ENCODE measurements at places on chromosomes 12 and 14.

- peak; percentile 24 for DNase-seq
Observed at GRCh38 chr12:98456576-98457573, 58.5 kb upstream of the TMPO start.

- DNase-seq, result no peak
Observed at GRCh38 chr12:117334855-117335587, 26.4 kb downstream of the NOS1 start.

DNA sequence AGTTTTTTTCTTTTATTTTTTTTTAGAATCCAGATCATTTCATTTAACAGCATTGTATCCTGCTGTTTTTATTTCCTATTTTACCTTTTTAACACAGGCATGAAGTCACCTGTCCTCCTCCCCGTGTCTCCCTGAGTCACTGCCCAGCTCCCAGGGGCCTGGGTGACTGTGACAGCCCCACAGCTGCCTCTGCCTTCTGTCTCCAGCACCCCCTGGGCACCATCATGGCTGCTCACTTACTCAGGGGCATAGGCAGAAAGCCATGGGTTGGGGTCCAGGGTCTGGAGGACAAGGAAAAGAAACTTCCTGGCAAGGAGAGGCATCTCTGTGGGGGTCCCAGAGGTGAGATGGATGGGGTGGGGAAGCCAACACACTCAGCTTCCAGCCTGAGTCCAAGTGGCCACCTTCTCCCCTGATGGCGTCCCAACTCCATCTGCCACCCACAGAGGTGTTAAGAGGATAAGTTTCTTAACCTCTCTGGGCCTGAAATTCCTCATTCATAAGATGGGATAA, 25.3 kb downstream of the TMEM63C start:
- DNase-seq, result no peak

DNA sequence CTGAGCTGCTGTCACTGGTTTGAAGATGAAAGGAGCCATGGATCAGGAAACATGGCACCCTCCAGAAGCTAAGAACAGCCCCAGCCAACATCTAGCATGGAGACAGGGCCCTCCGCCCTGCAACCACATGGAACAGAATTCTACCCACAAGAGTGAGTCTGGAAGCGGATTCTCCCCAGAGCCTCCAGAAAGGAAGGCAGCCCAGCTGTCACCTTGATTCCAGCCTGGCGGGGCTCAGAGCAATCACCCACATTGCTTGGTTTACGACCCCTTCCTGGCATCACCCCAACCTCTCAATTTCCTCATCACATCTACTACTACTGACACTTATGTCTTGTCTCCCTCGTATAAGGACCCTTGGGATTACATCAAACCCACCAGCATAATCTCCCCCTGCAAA, 38.5 kb downstream of the OAS2 start:
- no peak for DNase-seq

- DNase-seq, result no peak
Observed at GRCh38 chr12:38872156-38872555, 33.2 kb downstream of the CPNE8 start.

DNA sequence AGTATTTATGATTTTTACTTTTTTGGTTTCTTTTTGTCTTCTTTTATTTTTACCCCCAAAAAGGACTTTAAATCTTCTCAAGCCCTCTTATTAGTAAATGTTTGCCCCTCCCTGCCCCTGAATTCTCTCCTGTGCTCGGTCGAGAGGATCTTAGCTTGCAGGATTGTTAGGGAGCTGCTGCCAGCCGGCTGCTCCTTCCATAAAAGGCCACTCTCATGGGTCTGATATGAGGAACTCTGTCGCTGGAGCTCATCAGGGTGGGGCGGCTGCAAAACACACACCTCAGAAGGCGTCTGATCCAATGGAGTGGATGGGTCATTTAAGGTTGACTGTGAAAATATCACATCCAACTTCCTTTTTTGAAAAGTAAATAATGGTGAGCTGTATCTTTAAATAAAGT, 8.5 kb downstream of the LTBR start:
- peak; percentile 94 for DNase-seq

GRCh38 chr12:10849425-10849878, at the start of gene PRR4:
Gene PRR4, minus strand, starts transcription at chr12:10849475. Its CDS starts 38 bp downstream, at chr12:10849437.
- no peak for DNase-seq

GRCh38 chr14:75223664-75224154, 47.3 kb upstream of the TMED10 start:
- peak; percentile 32 for DNase-seq

GRCh38 chr12:76990716-76991115, 74.7 kb downstream of the E2F7 start:
- no peak for DNase-seq

DNA sequence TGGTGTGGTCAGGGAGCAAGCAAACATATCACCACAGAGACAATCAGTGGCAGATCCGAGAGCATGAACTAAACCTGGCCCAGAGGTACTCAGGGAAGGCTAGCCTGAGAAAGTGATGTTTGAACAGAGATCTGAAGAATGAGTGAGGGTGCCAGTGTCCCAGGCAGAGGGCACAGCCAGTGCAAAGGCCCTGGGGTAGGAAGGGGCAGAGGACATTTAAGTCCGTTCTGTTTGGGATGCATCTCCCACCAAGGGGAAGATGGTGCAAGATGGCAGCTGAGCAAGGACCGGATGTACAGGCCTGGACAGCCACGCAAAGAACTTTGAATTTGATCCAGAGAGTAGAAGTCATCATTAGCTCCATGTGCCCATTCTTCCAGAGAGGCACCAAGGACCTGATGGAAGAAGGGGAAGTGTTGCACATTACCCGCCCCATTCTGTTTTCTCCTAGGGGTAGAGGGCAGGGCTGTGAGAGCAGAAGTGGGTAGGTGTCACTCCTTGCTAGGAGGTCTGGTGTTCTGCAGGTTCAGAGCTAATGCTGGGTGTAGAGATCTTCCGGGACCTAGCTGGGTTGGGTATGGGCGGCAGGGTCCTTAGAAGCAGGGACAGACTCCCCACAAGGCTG, 3.9 kb downstream of the DTX1 start:
- DNase-seq, result no peak

- peak; percentile 100 for DNase-seq
Observed at GRCh38 chr14:23237772-23238594, at the start of gene RNF212B. Gene RNF212B, plus strand, starts transcription at chr14:23237936. Its CDS starts 2,410 bp downstream, at chr14:23240346.

DNA sequence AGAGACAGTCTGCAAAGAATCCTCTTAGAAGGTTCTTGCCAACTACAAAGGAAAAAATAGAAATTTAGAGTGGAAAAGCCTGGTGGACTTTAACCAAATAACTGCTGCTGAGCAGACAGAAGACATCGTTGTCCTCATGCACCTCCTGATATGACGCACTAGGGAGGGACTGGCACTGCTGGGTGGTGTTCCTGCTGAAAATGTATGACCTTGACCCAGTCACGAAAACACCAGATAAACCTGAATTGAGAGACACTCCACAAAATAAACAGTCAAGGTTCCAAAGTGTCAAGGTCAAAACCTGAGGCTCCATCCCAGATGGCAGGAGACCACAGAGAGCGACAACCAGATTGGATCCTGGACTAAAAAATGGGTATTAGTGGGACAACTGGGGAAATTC, 61.9 kb downstream of the CHGA start:
- no peak for DNase-seq

DNA sequence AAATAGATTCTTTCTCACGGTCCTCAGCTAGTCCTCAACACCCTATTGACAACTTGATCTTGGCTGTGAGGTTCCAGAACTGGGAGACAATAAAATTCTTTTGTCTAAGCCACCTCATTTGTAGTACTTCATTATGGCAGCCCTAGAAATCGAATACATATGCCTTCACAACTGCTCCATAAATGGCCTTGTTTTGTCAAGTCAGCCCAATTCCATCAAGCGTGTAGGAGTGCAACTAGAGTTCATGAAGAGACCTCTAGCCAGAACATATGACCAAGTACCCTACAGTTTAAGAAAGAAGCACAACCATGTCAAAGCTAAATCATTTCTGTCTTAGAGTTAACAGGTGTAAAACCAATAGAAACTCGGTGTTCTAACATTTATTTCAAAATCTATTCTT, 45.0 kb upstream of the PLEKHA5 start:
- no peak for DNase-seq

DNA sequence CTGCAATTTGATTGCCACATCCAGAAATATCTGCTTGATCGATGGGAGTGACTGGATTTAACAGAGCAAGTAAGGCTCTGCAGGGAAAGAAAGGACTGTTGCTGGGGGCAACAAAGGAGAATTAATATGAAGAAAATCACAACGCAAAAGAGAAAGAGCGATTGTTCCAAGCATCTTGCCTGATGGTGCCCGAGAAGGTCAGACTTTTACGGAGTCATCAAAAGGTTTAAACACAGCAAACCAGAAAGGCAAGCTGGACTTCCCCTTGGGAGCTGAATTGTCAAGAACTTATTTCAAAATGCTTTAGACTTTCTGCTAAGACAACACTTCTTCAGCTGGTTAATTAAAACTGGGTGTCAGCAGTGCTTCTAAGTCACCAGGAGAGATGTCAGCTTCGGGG, 791.5 kb downstream of the MED13L start:
- no peak for DNase-seq

- DNase-seq, result no peak
Observed at GRCh38 chr14:86510491-86510890, 980.5 kb downstream of the FLRT2 start.

DNA sequence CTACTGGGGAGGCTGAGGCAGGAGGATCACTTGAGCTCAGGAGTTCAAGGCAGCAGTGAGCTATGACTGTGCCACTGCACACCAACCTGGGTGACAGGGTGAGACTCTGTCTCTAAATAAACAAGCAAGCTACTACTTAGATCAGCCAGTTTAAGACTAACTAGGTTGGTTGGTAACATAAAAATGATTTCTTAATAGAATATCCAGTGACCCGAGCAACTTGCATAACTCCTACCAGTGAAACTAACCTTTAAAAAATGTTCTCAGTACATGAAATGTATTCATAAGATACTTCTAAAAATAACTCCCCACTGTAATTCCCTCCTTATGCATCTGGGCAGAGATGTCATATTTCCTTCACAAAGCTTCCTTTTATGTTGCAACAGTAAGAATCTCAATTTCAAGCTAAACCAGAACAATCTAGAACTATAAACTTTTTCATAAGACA, 15.9 kb downstream of the TAOK3 start:
- DNase-seq, result no peak

DNA sequence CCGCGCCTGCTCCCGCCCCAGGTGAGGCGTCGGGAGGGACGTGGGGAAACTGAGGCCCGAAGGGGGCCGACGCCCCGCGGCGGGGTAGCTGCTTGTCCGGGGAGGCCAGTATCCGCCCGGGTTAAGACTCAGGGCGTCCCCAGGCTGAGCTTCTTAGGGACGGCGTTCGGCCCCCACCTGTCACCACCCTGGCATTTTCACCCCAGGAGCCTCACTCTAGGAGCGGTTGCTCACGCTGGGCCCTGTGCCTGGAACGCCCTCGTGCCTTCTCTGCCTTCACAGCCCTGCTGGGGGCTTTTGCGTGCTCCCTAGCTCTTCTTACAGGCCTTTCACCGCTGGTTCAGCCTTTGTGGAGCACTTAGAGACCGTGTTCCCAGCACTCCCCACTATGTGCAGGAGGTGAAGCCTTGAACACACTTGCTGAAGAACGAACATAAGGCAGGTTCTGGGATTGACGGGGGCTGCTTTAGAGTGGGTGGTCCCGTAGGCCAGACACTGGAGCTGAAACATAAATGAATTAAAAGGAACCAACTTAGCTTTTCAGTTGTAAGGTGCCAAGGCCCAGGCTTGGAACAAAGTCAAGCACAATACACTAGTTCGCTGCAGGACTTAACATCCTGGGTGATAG, 601 bp downstream of the ZNF839 start:
- DNase-seq, result no peak

- no peak for DNase-seq
Observed at GRCh38 chr12:19507823-19508222, 68.5 kb downstream of the AEBP2 start.

DNA sequence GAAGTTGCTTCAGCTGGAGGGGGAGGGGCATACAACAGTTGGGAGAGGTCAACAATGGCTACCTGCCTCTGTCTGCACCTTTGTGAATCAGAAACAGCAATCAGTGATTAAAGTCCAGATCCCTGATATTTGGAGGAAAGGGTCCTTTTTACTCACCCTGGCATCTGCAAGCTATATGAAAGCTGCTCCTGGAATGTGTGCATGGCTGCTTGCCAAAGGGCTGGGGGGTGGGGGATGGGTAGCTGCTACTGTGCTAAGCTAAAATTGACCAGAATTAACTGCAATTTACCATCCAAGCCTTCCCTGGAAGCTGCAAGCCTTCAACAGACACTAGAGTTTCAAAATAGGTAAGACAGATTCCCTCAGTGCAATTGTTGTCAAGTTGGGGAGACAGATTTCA, 13.5 kb upstream of the GTF2A1 start:
- no peak for DNase-seq

DNA sequence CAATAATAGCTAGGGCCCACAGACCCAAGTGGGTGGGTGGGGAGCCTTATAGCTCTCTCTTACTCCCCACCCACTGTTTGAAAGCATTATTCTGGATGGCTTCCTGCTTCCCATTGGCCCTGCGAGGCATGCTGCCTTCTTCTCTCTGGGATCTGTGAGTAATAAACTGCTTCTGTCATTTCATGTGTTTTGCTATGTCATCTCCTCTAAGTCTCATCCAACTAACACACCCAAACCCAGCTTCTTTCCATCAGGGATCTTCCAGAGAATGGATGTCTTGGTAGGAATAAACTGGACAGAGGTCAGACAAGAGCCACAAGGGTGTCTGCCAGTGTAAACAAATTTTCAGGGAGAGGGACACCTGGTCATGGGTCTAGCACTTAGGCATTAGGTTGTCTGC, 66.4 kb upstream of the BDKRB2 start:
- no peak for DNase-seq

- DNase-seq, result no peak
Observed at GRCh38 chr12:6818222-6818621, 3.4 kb upstream of the GPR162 start.

GRCh38 chr12:52870361-52871290, 21.8 kb upstream of the KRT78 start:
- no peak for DNase-seq

DNA sequence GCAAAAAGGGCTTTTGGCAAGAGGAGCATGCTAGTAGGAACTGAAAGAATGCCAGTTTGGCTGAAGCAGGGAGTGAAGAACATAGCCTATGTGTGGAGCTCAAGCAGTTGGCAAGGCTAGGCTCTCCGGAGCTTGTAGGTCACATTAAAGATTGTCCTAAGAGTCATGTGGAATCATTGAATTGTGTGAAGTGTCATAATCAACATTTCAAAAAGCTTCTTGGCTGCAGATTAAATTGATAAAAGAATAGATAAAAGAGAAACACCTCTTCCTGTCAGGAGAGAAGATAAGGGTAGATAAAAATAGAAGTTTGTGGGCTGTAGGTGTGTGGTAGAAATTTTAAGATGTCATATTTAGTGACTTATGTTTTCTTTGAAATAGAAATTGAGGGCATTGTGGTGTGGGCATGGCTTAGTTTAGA, 36.1 kb downstream of the CPSF6 start:
- no peak for DNase-seq

GRCh38 chr12:13538136-13538535, 341.6 kb downstream of the EMP1 start:
- no peak for DNase-seq

GRCh38 chr12:54032086-54032619, 697 bp upstream of the HOXC5 start:
- no peak for DNase-seq

GRCh38 chr12:119372540-119372939, 38.0 kb downstream of the CCDC60 start:
- no peak for DNase-seq

Data from NCI-H2029 (cell line).